Stimulated activated CD4-positive, alpha-beta T cell treated with anti-CD3 and anti-CD28 coated beads, Interleukin-1b, Interleukin-23, amount 100 ng/mL, for 24 hours (primary cell): ENCODE measurements at places on chromosomes 2 and 18.

GRCh38 chr18:59040770-59041148 lies 98.9 kb upstream of the SEC11C start:
- no peak for DNase-seq

DNA sequence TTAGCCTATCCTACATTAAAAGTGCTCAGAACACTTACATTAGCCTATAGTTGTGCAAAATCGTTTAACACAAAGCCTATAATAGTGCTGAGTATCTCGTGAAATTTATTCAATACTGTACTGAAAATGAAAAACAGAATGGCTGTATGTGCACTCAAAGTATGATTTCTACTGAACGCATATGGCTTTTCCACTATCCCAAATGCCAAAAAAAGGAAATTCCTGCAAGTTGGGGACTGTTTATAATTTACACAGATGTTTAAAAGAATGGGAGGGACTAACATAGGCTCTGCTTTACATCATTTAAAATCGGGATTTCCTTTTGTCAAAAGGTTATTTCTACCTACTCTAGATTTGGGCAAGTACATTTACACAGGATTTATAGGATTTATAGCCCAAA lies 101.4 kb upstream of the PELI1 start:
- no peak for DNase-seq

- no peak for DNase-seq
These were observed 16.0 kb downstream of the EVX2 start for GRCh38 chr2:176067589-176068418.

- DNase-seq = no peak
These were observed 4.0 kb downstream of the ARL4C start for GRCh38 chr2:234492717-234493485.

DNA sequence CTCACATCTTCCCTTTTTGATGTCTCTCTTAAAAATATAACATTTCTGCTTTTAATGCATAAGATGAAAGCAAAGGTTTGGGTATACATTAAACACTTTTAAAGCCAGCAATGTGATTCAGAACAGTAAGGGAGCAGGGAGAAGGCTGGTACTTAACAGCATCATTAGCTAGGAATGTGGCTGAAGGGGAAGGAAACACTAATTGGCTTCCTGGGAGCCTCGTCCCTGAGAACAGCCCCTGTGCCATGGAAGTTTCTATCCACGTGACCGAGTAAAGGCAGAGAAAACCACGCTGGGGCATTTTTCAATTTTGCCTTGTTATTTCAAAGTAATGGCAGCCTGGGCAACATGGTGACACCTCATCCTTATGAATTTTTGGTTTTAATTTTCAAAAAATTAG lies 109.2 kb upstream of the GPC1 start:
- DNase-seq = no peak

GRCh38 chr2:173213181-173213580 lies 137.5 kb downstream of the MAP3K20 start:
- no peak for DNase-seq

GRCh38 chr2:217652761-217653639 lies 349.8 kb downstream of the TNS1 start:
- no peak for DNase-seq

GRCh38 chr2:234628953-234629352 lies 132.1 kb upstream of the ARL4C start:
- no peak for DNase-seq

DNA sequence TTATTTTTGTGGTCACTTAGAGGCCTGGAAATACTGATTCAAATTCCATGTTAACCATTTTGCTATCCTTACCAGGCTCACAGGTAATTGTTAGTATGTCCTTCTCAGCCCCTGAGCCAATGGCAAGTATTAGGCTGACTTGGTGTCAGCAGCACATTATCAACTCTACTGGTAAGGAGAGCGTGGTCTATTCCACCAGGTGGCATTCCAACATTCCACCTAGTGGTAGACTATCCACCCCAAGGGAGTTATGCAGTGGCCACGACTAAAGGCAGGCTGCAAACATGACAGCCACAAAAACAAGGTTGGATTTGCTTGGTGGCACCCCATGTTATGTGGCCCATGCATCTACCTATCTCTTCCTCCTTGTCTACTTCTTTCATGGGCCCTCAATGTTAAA lies 31.8 kb upstream of the GCC2 start:
- DNase-seq = no peak

- DNase-seq = no peak
These were observed 67.2 kb downstream of the GREB1L start for GRCh38 chr18:21309248-21309647.

GRCh38 chr2:3468296-3468988 lies 50.9 kb downstream of the ADI1 start:
- no peak for DNase-seq

DNA sequence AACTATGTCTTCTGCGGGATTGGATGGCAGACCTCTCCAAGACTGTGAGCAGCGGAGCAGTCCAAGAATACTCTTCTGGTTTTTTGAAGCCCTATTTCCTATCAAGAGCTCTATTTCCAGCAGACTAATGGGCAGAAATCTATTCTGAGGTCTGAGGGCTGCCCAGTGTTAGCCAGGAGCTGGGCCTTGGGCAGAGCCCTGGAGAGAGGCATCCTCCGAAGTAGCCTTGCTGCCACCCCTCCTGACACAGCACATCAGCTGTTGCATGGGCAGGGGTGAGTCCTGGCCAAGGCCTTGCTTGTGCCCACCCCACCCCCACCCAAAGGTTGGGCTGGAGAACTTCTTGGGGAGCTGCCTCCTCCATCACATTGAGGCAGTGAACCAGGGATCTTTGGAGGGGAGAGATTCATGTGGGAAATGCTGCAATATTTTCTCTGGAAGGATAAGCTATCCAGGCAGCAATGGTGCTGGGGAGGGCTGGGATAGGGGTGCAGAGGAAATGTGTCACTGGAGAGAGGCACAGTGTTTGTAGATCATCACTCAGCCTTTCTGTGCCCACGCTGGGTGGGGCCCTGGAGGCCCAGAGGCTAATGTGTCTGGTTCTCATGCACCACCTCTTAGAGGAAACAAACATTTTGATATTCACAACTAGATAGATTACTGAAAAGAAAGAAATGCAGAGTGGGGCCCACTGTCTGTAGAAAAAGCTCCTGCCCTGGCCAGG lies 104.7 kb downstream of the VSNL1 start:
- DNase-seq = no peak

- DNase-seq = no peak
These were observed 3.8 kb downstream of the ARHGEF4 start for GRCh38 chr2:130840506-130840905.

DNA sequence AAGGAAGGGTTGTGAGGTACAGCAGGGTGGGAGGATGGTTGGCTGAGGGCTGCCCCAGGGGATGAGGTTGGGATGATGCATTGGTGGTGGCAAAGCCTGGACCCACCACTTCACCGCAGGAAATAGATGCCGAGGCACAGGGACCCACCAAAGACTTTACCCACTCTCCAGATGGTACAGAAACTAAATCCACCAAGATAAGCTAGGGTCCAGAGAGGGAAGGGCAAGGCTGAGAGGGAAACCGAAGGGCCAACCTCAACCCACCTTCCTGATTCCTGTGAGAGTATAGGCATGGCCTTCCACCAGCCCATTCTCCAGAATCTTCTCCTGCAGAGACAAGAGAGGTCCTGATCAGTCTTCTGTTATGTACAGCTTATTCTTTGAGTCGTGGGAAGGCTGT lies 18.1 kb downstream of the CAPN14 start:
- no peak for DNase-seq

DNA sequence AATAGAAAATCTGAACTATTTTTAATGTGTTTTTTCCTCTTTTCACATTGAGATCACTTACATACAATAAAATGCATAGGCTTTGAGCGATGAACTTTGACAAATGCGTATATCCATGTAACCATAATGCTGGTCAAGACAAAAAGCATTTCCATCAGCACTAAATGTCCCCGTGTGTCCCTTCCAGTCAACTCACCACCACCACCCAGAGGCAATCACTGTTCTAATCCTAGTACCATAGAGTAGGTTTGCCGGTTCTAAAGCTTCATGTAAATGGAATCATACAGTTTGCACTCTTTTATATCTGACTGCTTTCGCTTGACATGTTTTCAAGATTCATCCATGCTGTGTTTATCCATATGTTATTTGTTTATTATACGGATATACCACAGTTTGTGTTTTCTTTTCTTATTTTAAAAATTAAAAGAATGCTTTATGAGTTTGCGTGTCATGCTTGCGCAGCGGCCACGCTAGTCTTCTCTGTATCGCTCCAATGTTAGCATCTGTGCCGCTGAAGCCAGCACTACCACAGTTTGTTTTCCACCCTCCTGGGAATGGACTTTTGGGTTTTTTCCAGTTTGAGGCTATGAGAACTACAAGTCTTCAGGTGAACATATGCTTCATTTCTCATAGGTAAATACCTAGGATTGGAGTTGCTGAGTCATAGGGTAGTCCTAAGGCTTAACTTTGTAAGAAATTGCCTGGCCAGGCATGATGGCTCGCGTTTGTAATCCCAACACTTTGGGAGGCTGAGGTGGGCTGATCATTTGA lies 197.5 kb upstream of the CHAC2 start:
- no peak for DNase-seq

- DNase-seq = no peak
These were observed 100.7 kb downstream of the RAPGEF4 start for GRCh38 chr2:172836347-172836821.

DNA sequence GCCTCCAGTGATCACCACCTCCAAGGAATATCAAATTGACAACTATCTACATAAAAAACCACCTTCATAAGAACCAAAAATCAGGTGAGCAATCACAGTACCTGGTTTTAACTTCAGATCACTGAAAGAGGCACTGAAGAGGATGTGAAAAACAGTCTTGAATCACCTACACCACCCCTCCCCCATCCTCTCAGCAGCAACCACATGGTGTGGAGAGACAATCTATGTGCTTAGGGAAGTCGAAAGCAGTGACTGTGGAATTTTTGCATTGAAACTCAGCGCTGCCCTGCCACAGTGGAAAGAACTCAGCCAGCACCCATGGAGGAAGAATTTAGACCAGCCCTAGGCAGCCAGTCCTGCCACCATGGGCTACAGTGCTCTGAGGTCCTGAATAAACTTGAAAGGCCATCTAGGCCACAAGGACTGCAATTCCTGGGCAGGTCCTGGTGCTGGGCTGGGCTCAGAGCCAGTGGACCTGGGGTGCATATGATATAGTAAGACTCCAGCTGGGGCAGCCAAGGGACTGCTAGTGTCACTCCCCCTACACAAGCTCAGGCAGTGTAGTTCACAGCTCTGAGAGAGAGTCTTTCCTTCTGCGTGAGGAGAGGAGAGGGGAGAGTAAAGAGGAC lies 75.6 kb downstream of the ATL2 start:
- peak; percentile 37 for DNase-seq

- no peak for DNase-seq
These were observed 22.1 kb upstream of the CNOT11 start for GRCh38 chr2:101230541-101231001.

DNA sequence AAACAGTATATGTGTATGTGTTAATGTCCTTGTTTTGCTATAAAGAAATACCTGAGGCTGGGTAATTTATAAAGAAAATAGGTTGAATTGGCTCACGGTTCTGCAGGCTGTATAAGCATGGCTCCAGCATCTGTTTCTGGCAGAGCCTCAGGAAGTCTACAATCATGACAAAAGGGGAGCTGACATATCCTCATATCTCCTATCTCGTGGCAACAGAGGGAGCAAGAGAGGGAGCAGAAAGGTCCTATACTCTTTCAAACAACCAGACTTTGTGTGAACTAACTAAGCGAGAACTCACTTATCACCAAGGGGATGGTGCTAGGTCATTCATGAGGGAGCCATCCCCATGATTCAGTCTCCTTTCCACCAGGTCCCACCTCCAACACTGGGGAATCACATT lies 13.0 kb downstream of the CALCRL start:
- no peak for DNase-seq

GRCh38 chr2:4962419-4962818 lies 729.8 kb upstream of the SOX11 start:
- no peak for DNase-seq

DNA sequence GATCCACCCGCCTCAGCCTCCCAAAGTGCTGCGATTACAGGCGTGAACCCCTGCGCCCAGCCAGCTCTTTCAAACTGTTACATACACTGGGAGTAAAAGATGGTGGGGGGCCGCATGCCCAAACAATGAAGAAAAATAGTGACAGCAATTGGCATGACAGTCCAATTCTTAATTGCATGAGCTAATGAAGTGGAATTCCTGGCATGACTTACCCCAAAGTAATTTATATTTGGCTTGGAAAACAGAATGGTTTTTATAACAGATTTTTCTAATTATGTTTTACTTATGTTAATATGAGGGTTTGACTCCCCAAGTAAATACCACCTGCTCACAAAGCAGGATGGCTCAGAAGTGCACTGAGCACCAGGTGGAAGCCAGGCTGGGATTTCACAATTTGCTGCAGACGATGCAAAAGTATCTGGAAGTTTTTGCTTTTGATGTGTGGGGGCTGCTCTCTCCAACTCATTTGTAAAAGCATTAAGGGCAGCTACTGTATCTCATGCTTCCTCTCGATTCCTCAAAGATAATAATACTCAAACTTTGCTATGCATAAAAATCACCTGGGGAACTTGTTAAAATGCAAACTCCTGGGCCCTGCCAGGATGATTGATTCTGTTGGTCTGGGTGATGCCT lies 24.0 kb upstream of the ATG16L1 start:
- no peak for DNase-seq

GRCh38 chr2:189548666-189549448 lies 31.7 kb downstream of the SLC40A1 start:
- DNase-seq = no peak
